ENCODE measurements at places on chromosomes 4 and X.

GRCh38 chr4:26856906-26857277, 3.7 kb upstream of the STIM2 start:
- DNase-seq = no peak

- no peak for DNase-seq
These were observed 1993.8 kb downstream of the ARAP2 start for GRCh38 chr4:34250562-34250961.

- no peak for DNase-seq
These were observed 7.9 kb downstream of the COL25A1 start for GRCh38 chr4:109294468-109295020.

GRCh38 chr4:47167081-47168035, 136.0 kb downstream of the GABRB1 start:
- DNase-seq = no peak
